ENCODE measurements at places on chromosomes 7 and 10.

DNA sequence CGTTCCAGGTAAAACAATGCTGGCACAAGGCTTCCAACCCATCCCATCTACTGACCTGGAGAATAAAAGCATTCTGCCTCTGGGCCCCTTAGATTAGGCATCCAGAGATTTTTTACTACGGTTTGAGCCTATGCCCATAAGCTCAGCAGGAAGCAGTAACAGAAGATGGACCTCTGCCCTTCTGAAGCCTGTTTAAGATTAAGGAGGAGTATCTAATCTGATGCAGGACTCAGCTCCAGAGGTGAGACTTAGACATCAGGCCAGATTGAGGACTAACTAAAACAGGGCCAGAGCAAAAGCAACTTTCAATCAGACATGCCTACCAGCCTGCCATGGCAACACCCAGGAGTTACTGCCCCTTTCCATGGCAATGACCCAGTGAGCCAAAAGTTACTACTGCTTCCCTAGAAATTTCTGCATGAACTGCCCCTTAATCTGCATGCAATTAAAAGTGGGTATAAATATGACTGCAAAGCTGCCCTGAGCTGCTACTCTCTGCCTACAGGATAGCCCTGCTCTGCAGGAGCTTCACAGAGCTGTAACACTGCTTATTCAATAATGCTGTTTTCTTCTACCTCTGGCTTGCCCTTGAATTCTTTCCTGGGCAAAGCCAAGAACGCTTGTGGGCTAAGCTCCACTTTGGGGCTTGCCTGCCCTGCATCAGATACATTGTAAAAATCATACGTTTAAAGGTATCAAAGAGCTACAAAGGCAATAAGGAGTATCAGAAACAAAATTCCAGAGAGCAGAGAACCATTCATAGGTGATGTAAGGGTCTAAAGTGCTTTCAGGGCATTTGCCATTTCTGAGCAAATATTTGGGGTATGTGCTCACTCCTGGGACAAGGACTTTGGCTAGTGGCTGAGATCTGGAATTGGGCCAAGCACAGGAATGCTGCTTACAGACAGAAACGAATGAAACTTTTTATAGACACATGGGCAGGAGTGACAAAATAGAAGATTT, 25.0 kb upstream of the CNNM1 start:
- no peak for DNase-seq

DNA sequence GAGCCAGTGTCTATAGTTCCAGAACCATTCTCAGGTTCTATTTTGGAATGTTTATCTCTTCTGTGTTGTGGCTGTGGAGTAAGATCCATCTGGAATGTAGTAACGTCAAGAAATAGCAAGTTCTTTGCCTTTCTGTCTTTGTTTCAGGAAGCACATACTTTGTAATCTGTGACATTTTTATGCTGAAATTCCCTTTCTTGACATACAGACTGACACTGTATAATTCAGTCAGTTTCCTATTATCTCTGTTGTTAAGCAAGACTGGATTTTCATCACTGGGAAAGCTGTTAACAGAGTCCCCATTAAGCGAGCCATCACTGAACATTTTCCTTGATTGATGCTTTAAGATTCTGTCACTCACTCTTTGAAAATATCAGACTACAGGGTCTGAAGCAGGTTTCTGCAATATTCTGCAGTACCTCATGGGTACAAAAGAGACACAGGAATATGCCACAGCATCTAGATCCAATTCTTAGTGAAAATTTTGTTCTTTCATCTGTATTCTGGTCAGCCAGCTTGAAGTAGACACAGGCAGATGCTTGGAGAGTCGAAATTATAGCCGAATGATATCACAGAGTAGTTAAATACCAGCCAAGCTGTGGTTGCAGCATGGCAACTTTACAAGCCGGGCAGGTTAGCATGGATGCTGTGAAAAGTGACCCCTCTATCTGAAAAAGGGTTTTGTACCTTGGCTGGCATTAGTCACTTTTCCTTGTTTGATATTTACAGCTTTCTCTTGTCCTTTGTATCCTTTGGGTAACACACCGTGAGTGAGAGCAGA, 62.6 kb downstream of the CACNB2 start:
- no peak for DNase-seq

DNA sequence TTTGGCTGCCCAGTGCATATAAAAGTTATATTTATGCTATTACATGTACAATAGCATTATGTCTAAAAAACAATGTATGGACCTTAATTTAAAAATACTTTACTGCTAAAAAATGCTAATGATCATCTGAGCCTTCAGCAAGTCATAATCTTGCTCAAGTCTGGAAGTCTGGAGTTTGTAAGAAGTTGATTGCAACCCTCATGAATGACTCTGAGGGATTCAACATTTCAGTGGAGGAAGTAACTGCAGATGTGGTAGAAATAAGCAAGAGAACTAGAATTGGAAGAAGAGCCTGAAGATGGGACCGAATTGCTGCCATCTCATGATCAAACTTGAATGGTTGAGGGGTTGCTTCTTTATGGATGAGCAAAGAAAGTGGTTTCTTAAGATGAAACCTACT, 13.0 kb upstream of the ADAMTS14 start:
- no peak for DNase-seq

- DNase-seq: no peak
Observed at GRCh38 chr10:113160641-113161040, 210.6 kb downstream of the TCF7L2 start.

GRCh38 chr10:95337423-95338160, 46.8 kb upstream of the PDLIM1 start:
- DNase-seq: no peak

GRCh38 chr10:75265856-75266255, 30.1 kb upstream of the COMTD1 start:
- DNase-seq: no peak

DNA sequence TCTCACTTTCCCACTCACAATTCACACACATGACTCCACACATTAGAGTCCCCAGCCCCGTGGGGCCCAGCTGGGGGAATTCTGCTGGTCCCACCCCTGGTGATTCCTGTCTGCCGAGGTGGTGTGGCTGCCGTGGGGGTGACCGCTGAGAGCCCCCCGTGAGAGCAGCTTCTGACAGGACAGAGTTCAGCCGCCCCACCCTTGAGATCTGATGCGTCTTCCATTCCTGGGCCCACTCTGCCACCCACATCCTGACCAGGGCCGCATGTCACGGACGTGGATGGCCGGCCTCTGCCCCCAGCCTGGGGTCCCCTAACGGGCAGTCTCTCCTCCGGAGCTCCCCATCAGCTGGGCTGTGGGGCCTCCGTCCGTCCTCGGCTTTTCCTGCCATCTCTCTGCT, 240.1 kb upstream of the PITRM1 start:
- DNase-seq: no peak

DNA sequence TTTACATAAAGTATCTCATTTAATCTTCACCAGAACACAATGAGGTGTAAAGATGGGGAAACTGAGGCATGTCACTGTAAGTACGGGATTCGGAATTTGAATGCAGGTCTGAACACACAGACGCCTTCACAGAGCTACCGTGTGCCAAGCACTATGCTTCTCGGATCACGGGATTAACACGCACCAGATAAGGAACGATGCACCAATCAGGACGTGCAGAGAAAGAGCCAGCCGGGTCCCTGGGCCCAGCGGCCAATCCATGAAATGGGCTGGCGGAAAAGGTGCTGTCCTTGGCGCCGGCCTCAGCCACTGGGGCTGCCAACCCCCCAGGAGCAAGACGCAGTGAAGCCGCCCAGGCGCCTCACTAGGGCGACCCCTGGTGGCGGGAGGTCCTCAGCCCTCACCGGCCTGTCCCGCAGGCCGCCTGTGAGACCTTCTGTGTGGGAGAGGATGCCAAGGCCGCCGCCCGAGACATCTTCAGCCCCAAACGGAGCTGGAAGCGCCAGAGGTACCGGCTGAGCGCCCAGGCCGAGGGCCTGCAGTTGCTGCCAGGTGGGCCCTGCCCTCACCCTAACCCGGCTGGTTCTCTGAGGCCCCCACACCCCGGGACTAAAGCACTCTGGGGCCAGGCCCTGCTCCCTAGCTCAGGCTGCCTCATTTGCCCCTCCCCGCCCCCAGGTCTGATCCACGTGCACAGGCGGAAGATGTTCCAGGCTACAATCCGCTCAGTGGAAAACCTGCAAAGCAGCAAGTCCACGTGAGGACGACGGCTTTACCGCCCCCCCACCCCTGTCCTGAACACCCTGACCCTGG, 15.6 kb downstream of the ATG9B start:
- DNase-seq: peak; percentile 82

- DNase-seq: no peak
Observed at GRCh38 chr7:19762631-19763030, 10.8 kb downstream of the TMEM196 start.

DNA sequence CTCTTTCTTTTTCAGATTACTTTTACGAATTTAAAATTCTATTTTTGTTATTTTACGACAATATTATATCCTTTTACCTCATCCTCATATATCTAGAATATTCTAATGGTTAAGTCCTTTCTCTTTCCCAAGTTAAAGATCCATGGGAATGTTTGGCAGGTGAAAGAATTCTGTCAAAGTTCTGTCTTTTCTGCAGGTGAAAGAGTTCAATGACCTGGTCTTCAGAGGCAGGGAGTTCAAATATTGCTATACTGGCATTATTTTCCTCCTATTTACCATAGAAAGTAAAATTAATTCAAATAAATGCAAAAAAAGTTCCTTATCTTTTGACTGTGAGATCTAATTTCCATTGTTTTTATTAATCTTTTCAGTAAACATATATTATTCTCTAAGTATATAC, 194.3 kb downstream of the ARL4A start:
- DNase-seq: no peak

DNA sequence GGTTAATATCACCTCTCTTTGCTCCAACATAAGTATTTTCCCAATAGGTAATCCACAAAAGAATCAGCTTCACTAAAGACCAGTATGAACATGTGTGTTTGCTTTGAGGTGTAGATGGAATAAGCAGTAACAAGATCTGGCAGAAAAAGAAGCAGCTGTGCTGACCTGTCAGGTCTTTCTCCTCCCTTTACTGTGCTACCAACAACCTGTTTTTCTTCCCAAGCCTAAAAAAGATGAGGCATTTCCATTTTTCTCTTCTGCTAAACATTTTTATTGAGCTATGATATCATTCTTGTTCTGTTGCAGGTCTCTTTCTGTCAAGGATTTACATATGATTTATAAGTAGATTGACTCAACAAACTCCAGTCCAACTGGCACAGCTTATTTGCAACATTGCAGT, 315.2 kb upstream of the GLI3 start:
- DNase-seq: no peak

DNA sequence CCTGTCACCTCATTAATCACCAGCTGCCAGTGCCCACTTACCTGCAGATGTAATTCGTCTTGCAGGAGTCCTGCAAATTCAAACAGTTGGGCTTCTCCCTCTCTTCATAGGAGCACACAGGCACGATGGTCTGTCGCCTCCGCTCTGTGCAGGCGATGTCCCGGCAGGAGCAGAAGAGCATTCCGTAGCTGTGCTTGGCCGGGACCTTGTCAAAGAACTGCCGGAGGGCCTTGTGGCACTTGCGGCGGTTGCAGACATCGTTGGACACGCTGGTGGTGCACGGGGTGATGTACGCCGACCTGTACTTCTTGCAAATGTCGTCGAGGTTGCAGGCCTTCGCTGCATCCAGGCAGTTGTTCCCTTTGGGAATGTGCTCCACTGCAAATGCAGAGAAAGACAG, 147.8 kb downstream of the GFRA1 start:
- no peak for DNase-seq

- no peak for DNase-seq
Observed at GRCh38 chr10:124629842-124630241, 114.3 kb downstream of the FAM53B start.

DNA sequence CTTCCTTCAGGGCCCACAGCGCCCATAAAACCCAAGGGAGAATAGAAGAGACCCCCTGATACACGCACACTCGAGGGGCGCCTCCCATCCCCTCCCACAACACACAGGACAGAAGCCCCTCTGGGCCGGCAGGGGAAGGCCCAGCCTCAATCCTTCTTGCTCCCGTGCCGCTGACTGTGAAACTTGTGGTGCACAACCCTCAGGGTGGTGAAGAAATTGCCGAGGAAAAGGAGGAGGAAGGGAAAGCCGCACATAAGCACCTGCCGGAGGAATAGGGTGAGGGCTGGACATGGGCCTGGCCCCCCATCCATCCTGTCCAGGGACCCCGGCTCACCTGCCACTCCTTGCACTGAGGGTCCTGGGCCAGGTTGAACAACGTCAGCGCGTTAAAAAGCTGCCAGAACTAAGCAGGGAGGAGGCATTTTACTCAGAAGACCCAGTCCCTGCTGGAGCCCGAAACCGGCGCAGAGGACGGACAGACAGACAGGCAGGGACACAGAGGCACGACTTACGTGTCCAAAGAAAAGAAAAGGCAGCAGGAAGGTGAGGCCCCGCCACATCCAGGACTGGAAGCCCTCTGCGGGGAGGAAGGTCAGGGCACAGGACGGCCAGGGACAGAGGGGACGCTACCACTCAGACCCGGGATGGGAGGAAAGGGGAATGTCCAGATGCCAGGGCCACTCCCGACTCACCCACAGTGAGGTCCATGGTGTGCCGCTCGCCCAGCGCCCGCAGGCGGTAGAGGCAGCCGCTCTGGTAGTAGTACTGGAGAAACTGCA, 7.2 kb downstream of the TMEM120A start:
- no peak for DNase-seq

GRCh38 chr7:106041140-106041717, 70.9 kb downstream of the SYPL1 start:
- peak; percentile 34 for DNase-seq

DNA sequence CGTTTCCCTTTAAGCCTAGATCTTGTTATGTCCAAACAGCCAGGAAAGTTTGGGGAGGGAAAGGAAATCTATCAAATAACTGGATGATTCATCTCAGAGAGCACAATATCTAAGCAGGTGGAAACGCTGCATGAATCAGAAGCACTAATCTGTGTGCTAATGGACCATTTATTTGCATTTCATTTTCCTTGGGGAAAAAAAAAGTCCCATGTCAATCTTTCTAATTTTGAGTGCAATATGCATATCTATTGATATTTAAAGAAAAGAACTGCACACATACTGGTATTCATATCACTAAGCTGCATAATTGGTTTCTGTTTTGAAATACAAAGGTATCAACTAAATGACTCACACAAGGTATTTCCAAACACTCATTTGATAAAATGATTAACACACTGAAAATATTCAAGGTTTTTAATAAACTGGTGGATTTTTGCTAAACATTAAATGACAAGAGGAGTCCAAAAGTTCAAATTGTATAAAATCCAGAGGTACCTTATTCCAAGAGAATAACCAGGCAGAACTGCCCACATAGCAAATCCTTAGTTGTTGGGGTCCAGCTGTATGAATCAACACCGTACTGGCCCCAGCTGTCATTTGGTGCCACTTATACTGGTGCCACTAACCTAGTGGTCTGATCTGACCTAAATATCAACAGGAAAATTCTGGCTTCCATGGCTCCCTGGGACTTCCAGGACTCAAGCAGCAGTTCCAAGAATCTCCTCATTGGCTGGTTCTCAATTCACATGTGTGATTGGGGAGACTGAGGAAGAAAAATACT, 122.2 kb upstream of the SP4 start:
- DNase-seq: no peak

- DNase-seq: no peak
Observed at GRCh38 chr10:103726637-103727036, 128.7 kb downstream of the SH3PXD2A start.

GRCh38 chr7:139813689-139814088, 15.4 kb upstream of the TBXAS1 start:
- DNase-seq: no peak

- DNase-seq: no peak
Observed at GRCh38 chr7:147432576-147432975, 1158.0 kb upstream of the C7orf33 start.

- DNase-seq: no peak
Observed at GRCh38 chr7:137934941-137935883, 66.7 kb downstream of the CREB3L2 start.

Data from stimulated activated CD4-positive, alpha-beta T cell treated with anti-CD3 and anti-CD28 coated beads, Interleukin-12 subunit alpha, Interleukin-12 subunit beta, amount 100 ng/mL, for 24 hours (primary cell).